ENCODE measurements at places on chromosomes 12 and 14. TPM values are rescaled to one million over a fixed set of nuclear protein-coding genes. Genes with fewer than 3 reads are reported as not detected.

Gene CMKLR1
- polyA plus RNA-seq = 11.6 TPM

Gene KCNH3
- polyA plus RNA-seq = 1.5 TPM

Gene TMTC1
- 23.9 TPM for polyA plus RNA-seq

Gene FCF1
- polyA plus RNA-seq = 22.6 TPM

Gene SOX5
- polyA plus RNA-seq = 4.2 TPM

Gene GALNT16
- 10.7 TPM for polyA plus RNA-seq

Gene KRT3
- polyA plus RNA-seq = not detected

Gene AGAP2
- 0.18 TPM for polyA plus RNA-seq

Gene IGFBP6
- 837 TPM for polyA plus RNA-seq

Gene STYK1
- polyA plus RNA-seq = 0.18 TPM

Gene PTPN6
- polyA plus RNA-seq = 25.7 TPM

Gene ISM2
- polyA plus RNA-seq = not detected

Gene NTN4
- polyA plus RNA-seq = 19.5 TPM

Gene CD163
- 22.3 TPM for polyA plus RNA-seq

Gene PLEKHG7
- polyA plus RNA-seq = not detected

Gene HCAR3
- polyA plus RNA-seq = not detected

Gene AMN
- 0.20 TPM for polyA plus RNA-seq

Gene TCL1B
- not detected for polyA plus RNA-seq

Gene DAO
- polyA plus RNA-seq = not detected

Gene DCN
- 27.2 TPM for polyA plus RNA-seq

Gene CLEC9A
- not detected for polyA plus RNA-seq

Gene C14orf39
- polyA plus RNA-seq = not detected

Gene HVCN1
- 8.6 TPM for polyA plus RNA-seq

Gene LMNTD1
- not detected for polyA plus RNA-seq

Gene OR11H7
- not detected for polyA plus RNA-seq

Gene MNAT1
- polyA plus RNA-seq = 25.7 TPM

Gene PLD4
- not detected for polyA plus RNA-seq

Gene COCH
- 1.9 TPM for polyA plus RNA-seq

Gene C14orf180
- polyA plus RNA-seq = not detected

Gene TAPBPL
- polyA plus RNA-seq = 22.0 TPM

Gene CCDC198
- polyA plus RNA-seq = not detected

Gene RTN1
- 43.7 TPM for polyA plus RNA-seq

Gene MYF6
- polyA plus RNA-seq = not detected

Gene DPF3
- polyA plus RNA-seq = 0.75 TPM

Gene FSCB
- not detected for polyA plus RNA-seq

Gene DCP1B
- polyA plus RNA-seq = 10.0 TPM

Gene PROX2
- not detected for polyA plus RNA-seq

Gene CEP83
- polyA plus RNA-seq = 3.9 TPM

Gene SLC25A21
- polyA plus RNA-seq = 1.4 TPM

Gene RNF212B
- not detected for polyA plus RNA-seq

Gene FOXA1
- polyA plus RNA-seq = 1.4 TPM

Gene GPR68
- 0.10 TPM for polyA plus RNA-seq

Gene NPFF
- 5.1 TPM for polyA plus RNA-seq

Gene CEP290
- polyA plus RNA-seq = 4.9 TPM
